ENCODE measurements at places on chromosomes 4 and X.
A peak's percentile ranks its signal among the peaks of the same experiment; 100 is the strongest.

DNA sequence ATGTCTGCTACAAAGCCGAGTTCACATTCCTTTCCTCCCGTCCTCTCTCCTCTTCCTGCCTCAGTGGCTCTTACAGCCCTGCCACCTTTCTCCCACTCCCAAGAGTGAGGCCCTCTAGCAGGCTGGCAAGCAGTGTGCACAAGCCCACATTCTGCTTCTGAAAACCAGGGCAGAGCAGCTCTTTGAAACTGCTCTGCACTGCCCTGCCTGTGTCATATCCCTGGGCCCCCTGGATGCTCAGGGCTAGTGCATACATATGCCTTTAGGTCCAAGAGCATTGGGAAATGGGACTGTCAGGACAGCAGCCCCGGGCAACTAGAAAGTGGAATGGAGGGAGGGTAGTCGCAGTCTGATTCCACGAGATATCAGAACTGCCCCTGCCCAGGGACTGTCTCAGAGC lies 42.4 kb downstream of the CNGA2 start:
- DNase-seq: no peak

DNA sequence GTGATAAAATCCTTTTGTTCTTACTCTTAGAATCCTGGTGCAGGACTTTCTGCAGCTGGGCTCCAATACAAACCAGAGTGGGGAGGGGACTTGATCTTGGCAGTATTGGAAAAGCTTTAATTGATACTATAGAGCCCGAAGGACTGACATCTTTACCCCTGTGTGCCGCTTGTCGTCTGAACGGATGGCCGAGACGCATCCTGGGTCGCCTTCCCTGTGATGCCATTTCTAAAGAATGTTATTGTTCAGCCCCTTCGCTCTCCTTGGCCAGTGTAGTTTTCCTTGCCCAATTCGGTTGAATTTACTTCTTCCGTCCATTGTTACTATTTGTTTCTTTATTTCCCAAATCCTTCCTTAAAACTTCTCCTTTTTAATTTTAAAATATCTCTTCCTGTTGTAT lies 80.9 kb downstream of the CLDN34 start:
- no peak for DNase-seq

DNA sequence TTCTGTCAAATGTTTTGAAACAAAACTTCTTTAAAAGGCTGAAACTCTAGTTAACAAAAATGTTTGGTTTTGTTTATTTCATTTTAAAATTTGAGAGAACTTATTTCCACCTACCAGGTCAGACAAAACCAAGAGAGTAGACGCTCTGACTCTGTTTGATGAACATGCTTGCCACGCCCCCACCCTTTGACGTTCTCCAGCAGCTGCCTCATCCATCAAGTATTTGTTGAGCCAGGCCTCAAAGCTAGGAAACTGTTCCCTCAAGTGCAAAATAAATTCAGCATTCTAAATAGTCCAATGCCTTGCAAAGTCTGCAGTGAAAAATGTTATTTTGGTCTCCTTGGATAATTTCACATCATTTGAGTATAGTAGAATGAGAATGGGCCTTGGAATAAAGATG lies 121.6 kb downstream of the GUCY2F start:
- no peak for DNase-seq

GRCh38 chr4:110371016-110371770 lies 104.8 kb upstream of the ENPEP start:
- no peak for DNase-seq

DNA sequence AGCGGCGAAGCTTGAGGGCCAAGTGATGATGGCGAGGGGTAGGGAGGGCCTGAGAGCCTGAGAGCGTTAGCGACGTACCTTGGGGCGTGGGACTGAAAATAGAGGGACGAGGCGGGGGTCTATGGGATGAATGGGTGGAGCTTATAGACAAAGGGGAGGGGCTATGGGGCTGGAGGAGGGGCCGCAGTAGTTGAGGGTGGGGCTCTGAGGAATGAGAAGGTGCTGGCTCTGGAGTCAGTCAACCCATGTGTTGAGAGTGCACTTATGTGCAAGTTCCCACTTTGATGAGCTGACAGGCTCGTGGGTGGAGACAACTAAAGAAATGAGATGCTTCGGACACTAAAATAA lies 488 bp downstream of the TBC1D25 start:
- DNase-seq: peak; percentile 16

DNA sequence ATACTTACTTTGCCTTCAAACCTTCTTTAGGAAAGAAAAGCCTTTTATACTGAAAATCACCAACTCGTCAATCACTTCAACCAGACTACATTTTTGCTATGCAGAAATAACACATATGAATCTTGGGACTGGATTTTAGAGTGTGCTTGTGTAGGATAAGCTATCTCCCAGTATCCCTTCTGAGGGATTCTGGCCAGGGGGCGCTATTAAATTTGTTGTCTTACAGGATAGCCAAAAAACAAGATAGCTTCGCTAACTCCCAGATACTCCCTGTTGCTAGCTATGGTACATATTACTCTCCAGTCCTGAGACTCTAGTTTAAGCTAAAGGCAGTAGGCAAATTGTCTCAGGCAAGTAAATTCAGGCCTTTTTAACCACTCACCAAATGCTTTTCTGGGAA lies 167.2 kb downstream of the LHFPL1 start:
- DNase-seq: no peak

DNA sequence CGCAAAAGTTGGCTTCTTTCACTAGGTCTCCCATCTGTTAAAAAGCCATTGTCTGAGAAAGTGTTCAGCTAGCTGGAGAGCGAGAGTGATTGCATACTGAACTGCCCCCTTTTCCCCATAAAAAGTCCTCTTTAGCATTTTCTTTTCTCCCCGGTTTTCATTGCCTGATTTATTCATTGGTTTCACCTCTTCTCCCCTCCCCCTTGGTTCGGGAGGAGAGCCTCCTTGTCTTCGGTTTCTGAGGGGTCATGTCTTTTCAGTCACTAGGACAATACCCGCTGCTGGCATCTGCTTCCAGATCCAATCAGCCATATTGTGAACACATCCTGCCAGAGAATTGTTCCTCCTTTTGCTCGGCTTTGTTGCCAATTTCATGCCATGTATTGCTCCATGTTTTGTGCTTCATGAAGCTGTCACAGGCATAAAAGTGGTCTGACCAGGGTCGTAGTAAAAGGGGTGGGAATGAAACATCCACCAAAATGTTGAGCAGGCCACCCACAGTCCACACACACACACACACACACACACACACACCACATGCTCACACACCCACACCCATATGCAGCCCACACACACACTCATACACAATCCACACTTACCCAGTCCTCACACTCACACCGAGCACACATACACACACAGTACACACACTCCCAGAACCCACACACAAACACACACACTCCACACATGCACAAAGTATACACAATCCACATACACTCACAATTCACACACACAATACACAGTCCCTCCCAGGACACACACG lies 136.0 kb downstream of the NKX6-1 start:
- DNase-seq: no peak

DNA sequence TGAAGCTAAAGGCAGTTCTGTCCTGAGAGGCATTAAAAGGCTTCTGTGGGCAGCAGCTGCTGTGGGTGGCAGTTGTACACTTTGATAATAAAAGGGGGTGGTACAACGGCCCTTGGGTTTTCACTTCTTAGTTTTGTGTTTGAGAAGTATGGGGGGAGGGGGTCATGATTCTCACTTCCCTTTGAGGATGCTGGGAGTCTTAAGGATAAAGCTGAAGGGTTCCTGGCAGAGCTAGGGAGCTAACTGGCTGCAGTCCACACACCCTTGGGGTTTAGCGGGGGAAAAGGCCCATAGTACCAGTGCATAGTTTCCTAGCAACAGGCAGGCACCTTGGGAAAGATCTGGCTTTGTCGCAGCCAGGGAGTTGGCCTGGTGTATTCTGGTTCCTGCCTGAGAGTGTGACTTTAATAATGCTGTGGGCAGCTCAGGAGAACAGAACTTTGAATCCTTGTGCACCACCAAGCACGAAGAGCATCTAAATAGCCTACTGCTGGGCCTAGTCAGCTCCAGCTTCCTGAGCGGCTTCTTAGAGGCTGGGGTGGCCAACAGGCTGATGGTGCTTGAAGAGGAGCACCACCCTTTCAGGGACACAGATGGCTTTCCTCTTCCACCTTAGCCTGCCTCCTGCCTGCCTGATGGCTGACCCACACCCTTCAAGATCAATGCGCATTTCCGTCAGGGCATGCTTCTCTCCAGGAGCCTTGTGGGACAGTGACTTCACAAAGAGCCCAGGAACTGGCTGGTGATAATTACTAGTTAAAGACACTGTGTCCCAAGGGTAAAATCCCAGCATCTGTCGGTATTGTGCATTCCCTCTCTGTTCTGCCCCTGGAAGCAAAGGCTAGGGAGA lies 12.5 kb downstream of the ZBTB33 start:
- DNase-seq: no peak

DNA sequence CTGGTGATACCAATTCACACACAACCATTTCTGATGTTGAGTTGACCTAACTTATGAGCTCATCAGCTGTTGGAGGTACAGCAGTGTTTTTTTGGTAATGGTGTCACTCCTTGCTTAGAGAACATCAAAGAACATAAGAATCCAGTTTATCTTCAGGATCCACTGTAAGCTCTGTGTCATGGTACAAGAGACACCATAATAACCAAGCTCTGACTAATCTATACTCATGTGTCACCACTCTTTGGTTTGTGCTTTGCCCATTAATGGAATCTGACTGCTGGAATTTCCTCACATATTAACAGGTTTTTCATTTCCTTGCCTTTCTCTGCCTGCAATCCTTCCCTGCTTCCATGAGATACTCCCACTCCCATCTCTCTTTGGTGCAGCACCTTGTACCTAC lies 735.1 kb upstream of the LCORL start:
- no peak for DNase-seq

DNA sequence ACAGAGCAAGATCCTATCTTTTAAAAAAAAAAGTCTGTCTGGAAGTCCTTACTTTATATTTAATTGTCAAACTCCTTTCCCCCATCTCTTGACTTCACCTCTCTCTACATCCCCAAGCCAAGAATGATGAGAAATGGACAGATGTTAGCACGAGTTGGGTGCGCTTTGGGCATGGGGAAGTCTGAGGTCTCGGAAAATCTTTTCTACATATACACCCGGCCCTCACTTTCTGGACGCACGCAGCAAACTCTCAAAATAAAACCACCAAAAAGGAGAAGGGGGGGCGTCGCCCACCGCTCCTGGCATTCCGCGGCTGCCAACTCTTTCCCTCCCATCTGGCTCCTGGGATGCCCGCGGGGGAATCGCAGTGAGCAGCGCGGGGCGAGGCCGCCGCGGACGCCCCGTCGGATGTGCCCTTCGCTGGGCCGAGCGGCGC lies 756 bp downstream of the IGFBP7 start:
- no peak for DNase-seq

DNA sequence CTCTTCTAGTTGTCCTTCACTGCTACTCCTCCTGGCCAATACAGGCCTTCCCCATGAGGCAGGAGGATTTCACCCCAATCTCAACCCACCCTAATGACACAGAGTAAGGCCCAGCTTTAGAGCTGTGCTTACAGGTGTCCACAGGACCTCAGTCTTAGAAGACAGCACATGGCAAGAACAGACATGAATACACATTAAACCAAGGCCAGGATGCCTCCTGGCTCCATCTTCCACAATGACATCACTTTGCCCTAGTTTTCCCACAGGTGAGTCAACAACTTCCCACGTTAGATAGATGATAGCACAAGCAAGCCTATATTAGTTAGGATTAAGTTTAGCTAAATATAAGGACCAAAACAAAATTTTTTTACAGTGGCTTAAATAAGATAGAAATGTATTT lies 63.8 kb upstream of the NOCT start:
- DNase-seq: no peak

- DNase-seq: no peak
These were observed 35.8 kb downstream of the SLC10A7 start for GRCh38 chr4:146485968-146486367.

- DNase-seq: no peak
These were observed 39.4 kb upstream of the NDP start for GRCh38 chrX:44012484-44013096.

GRCh38 chr4:16812041-16812440 lies 86.4 kb downstream of the LDB2 start:
- no peak for DNase-seq

GRCh38 chrX:147945286-147945685 lies 33.6 kb downstream of the FMR1 start:
- DNase-seq: no peak

- DNase-seq: no peak
These were observed 87.9 kb downstream of the PDK3 start for GRCh38 chrX:24553011-24553410.

DNA sequence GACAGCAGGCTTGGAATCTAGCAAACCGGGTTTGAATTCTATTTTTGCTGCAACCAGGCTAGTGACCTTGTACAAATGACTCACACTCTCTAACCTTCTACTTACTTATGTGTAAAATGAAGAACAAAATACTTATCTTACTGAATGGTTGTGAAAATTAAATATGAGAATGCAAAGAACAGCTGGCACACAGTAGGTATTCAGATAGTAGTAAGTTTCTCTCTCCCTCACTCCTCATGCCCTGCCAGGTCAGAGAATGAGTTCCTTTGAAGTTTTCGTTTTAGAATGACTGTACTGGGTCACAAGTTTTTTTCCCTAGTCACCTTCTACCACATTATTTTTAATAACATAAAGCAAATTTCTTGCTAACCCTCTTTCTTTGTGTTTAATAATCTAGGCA lies 33.0 kb downstream of the CISD2 start:
- no peak for DNase-seq

DNA sequence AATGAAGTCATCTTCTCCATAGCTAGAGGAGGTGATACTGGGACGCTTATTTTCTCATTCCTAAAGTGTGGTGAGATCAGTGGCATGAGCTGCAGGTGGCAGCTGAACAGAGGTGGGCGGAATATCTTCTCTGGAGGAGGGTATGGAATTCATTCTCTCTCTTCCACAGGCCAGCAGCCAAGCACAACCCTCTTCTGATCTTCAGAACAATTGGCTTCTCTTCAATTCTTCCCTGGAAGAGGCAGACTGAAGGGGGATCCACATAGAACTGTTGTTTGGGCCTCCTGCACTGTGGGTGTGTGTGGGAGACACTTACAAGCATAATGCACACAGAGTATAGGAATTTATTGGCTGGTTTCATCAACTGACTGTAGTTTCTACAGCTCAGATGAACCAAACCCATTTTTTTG lies 180.4 kb upstream of the RASGEF1B start:
- no peak for DNase-seq

DNA sequence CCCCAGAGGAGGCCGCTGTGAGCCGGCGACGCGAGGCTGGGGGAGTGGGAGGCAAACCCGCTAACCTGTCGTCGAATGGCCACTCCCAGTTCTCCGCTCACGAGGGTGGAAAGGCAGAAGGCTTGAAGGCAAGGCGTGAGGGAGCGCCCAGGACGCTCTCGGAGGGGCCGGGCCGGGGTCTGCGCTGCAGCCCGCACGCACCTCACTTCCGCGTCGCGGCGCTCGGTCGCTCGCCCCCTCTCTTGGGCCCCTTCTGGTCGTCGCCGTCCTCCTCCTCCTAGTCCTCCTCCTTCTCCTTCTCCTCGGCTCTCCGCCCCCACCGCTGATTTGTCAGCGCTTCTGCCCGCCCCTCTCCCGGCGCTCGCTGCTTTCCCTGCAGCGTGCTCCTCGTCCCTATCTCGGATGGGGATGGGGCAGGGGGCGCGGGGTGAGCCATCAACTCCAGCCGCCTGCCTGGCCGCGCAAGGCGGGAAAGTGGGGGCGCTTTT lies at the start of gene SNCA:
SNCA (minus strand) TSS at position 265 of the 488 bp plus-strand sequence. CDS start 1,494 bp downstream, outside the sequence.
- DNase-seq: peak; percentile 68
